ENCODE measurements at places on chromosomes 5 and 9. TPM values are rescaled to one million over a fixed set of nuclear protein-coding genes. Genes with fewer than 3 reads are reported as not detected.

FGF1 gene
- polyA plus RNA-seq: 17.7 TPM

DNA sequence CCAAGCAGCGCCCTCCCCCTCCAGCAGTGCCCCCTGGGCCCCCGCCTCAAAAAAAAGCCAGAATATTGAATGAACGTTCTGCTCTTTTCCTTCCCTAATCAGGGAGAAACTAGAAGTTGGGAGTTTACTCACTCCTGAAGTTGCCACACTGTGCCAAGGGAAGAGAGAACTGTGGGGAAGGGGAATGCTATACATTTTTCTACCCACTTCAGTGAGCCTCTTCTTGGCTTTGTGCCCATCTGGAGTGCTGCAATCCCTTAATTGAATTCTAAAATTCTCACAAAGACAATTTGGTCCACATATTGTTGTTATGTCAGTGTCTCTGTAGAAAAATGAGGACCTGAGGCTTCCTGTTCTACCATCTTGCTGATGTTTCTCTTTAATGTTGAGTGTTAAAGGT lies 443.7 kb downstream of the DIRAS2 start:
- DNase-seq: no peak

IL31RA gene
- 0.07 TPM for polyA plus RNA-seq

FOXI1 gene
- 6.3 TPM for polyA plus RNA-seq

DNA sequence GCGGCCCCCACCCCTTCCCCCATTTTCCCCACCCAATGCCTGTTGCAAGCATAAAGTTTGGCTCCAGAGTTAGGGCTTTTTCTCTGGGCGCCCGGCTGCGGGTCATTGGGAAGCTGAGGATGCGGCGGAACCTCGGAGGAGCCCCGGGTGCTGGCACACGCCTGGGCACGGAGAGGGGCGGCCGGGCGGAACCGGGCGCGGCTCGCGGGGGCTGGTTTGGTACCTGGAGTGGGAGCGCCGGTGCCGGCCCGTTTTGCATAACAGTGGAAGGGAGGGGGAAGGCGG lies 1.2 kb downstream of the PPARGC1B start:
- DNase-seq: no peak

- DNase-seq: no peak
These were observed 553.3 kb downstream of the CCDC171 start for GRCh38 chr9:16106021-16106571.

DNA sequence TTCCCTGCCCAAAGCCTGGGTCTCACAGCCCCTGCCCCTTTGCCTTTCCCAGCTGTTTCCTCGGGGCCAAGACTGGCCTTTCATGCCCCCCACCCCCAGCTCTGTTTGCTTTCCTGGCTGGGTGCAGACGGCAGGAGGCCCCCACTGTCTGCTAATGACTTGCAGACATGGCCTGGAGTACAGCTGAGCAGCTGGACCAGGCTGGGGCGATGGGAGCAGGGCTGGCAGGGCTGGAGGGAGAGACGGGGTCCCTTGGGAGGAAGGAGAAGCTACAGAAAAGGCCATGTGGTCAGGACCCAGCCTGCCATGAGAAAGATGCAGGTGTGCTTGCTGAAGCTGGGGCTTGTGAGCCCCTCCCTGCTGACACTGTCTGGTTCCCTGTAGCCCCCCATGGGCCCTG lies 28.3 kb upstream of the GFPT2 start:
- DNase-seq: no peak

DNA sequence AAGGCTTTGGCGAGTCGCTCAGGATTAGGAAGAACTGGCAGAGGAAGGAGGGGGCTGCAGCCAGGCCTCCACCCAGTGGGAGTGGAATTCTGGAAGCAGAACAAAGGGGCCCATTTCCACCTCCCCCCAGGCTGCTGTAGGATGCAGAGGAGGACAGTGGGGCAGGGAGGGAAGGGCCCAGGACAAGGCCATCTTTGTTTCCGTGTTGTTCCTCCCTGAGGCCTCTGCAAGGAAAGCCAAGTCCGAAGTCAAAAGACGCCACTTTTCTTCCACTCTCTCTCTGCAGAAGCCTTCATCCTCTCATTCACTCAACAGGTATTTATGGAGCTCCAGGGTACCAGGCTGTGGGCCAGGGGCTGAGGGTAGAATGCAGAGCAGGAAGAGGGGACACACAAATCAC lies 70.7 kb downstream of the ENTREP1 start:
- no peak for DNase-seq

RMRP gene
- polyA plus RNA-seq: not detected

PCDHB5 gene
- polyA plus RNA-seq: 10.5 TPM

PTPN3 gene
- 3.2 TPM for polyA plus RNA-seq

DNA sequence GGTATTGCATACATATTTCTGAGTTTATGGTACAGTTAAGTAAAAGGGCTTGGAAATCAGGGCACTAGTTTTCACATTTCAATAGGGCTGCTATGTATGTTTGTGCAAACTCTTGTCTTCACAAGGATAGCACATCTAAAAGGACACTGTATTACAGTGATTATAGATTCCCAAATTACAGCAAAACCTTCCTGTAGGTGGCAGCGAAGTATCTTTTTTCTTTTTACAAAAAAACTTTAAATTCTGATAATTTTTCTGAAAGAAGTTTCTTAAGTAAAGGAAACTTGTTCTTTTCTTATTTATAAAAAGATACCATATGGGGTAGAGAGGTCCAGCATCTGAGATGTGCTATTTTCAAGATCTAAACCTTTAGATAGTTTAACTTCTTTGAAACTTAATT lies 337.8 kb downstream of the PTPRD start:
- DNase-seq: no peak

ENTPD8 gene
- 0.40 TPM for polyA plus RNA-seq

DNA sequence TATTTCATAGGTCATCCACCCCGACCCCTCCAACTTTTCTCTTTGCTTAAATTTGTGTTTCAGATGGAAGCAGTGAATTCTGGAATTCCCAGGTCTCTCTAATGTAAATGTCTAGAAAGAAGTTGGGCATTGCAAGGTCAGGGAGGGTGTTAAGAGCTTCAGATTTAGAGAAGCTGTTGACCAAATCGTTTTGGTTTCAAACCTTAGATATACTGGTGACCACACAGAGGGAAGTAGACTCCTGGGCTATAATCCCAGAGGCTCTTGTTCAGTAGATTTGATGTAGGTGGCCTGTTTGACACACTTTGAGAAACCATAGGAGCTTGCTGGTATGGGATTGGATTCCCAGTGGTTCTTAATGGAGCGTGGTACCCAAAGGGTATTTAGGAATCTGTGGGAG lies 137.3 kb upstream of the KLF9 start:
- DNase-seq: no peak

GRCh38 chr5:122846051-122846550 lies 688 bp downstream of the SNX24 start:
- peak; percentile 10 for DNase-seq

FAM153A gene
- 0.75 TPM for polyA plus RNA-seq

- no peak for DNase-seq
These were observed 465.7 kb upstream of the DMAC1 start for GRCh38 chr9:8265281-8265680.

DNA sequence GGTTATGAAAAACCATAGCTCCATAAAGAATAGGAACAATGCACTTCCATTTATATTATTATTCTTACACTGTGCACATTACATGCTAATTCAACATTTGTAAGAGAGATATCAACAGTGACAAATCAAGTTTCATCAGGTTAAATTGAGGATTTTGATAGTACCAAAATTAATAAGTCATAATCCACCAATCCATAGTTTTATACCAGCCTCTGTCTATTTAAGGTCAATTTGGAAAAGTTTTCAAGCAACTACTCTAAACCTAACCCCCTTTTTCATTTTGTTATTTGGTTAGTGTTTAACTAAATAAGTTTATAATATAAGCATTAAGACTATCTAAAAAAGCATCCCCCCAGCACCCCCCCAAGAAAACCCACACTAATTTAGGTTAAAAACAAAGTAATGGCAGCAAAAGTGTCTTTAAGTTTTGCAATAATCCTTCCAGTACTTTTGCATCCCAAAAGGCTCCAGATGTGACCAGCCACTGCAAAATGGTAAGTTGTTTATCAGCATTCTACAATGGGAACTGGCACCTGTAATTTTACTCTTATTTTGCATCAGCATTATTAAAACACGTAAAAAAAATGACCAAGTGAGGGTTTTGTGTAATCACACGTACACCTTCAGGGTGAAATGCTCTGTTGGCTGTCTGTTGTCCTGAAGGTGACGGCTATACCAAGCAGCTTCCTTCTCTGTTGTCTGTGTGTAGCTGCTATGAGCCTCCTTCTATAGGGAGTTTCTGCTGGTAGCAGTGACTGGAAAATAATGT lies 36.8 kb upstream of the SSBP2 start:
- peak; percentile 90 for DNase-seq

GRCh38 chr9:1460143-1460769 lies 410.1 kb downstream of the DMRT2 start:
- DNase-seq: no peak

- DNase-seq: no peak
These were observed 131.0 kb upstream of the DMAC1 start for GRCh38 chr9:7930613-7931012.

DNA sequence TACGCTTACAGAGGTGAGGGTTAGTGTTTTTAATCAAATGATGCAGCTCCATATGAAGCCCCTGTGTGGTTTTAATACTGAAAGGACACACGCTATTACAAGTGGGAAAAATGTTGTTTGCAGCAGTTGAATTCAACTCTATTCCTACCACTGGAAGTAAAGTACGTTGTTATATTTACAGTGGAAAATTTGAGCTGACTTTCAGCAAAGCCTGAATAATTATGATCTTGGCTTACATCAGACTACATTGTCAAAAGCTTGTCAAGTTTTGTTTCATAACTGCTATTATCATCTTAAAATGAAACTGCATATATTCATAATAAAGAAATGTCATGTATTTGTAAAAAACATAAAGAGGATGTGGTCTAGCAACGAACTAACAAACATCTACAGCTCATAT lies 818.5 kb downstream of the SEMA5A start:
- DNase-seq: no peak

UGCG gene
- 82.2 TPM for polyA plus RNA-seq

DNA sequence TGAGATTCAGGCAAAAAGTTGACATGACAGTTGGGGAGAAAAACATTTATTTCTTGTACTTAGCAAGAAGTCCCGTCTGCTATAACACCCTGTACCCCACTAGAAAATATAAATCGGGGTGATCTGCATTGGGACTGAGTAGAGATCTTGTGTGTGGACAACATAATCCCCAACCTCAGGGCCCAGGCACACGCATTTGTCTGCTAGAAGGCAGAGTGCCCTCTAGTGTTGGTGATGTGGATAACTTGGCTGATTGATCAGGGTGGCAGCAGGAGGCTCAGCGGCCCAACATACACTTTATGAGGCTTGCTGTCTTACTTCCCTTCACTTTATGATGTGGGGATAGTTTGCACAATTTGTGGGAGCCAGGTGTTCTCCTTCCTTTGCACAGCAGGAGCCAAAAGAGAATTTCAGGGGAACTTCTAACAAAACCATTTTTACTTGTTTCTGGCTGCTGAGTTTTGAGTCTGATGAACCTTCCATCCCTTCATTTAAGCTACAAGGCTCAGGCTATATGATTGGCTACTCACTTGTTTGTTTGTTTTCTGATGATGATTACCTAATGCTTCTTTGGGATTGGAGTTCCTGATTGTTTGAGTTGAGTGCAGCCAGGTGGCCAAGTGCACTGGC lies 263.2 kb downstream of the DMAC1 start:
- DNase-seq: no peak

- no peak for DNase-seq
These were observed 93.3 kb upstream of the CD180 start for GRCh38 chr5:67289763-67290521.

GRCh38 chr9:85927076-85927475 lies 13.9 kb upstream of the NAA35 start:
- DNase-seq: no peak

OBP2B gene
- 0.32 TPM for polyA plus RNA-seq

RMI1 gene
- polyA plus RNA-seq: 24.0 TPM

DNA sequence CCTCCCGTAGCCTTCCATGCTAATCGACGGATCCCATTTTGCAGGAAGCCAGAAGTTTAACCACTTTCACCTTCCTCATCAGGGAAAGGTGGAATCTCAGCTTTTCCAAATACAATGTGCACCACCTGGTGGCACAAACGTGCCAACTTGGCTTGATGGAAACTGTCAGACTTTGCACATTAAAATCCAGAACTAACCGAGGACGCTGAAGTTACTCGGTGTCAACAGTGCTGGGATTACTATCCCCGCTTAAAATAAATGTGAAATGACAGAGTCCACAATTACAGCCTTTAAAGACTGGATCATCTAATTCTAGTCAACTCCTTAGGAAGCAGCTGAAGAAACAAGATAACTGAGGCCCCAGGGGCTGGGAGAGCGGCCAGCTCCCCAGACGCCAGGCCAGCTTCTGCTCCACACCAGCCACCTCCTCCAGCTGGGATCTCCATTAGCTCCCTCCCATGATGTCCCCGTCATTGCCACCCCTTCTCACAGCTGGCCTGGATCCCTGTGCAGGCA lies 50.1 kb upstream of the RETREG1 start:
- no peak for DNase-seq

DNA sequence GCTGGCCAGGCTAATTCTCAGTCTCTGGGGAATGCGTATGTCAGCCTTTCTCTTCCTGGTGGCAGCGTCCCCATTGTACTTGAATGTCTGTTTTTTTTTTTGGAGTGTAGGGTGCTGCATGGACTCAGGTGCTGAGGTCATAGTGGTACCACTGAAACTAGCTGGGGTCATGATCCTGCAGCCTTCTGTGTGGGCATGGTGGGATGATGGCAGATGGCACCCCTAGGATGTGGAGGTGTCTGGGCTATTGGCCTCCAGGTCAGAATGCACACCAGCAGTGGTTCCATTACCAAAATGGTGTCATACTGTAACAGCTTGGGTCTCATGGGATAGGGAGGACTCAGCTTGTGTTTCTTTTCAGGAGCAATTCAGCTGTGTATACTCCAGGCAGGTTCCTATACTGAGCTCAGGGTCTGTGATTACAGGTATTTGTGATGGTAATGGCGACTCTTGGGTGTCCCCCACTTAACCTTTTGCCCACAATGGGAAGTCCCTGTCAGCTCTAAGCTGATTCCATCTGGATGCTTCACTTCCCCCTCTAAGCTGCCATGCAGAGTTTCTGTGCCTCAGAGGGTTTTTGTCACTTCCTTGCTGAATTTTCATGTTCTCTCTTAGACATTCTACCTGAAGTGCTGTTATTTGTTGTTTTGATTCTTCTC lies 17.9 kb downstream of the HSD17B4 start:
- no peak for DNase-seq

- no peak for DNase-seq
These were observed 14.2 kb upstream of the ZNF608 start for GRCh38 chr5:124760608-124761007.

NMRK1 gene
- polyA plus RNA-seq: 25.0 TPM

DNA sequence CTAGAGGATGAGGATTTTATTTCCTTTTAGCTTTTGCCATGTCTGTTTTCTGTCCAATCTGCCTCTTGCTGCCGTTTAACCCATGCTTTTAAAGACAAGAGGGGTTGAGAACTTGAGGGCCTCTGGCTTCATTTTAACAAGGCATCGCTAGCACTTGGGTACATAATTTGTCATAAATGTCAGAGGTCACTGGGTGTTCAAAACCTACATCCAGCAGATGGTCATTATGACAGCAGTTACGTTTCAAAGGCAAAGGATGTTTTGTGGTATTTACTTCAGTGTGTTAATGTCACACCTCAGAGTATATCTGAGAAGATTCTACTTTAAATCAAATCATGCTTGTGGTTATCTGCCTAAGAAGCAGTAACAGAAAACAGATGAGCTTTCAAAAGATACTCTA lies 918.3 kb downstream of the NR2F1-AS1 start:
- no peak for DNase-seq
